Activated CD4-positive, alpha-beta memory T cell treated with anti-CD3 and anti-CD28 coated beads for 36 hours (primary cell): ENCODE measurements at places on chromosomes 5 and 9. TPM values are rescaled to one million over a fixed set of nuclear protein-coding genes. Genes with fewer than 3 reads are reported as not detected.

Gene PHYHD1
- total RNA-seq = 0.34 TPM

Gene ADGRV1
- total RNA-seq = not detected

Gene PCDHB2
- total RNA-seq = not detected

Gene ZDHHC11B
- total RNA-seq = 0.67 TPM

Gene TMED7
- total RNA-seq = 44.1 TPM

Gene BTNL3
- total RNA-seq = not detected

Gene BHMT2
- total RNA-seq = not detected

Gene SPINK7
- not detected for total RNA-seq

Gene SH2D3C
- 35.3 TPM for total RNA-seq

Gene SLC45A2
- total RNA-seq = not detected

Gene PCDHGB4
- total RNA-seq = 0.07 TPM

Gene FBXL7
- total RNA-seq = not detected

Gene RGS14
- 47.2 TPM for total RNA-seq

Gene GPR150
- 0.50 TPM for total RNA-seq

Gene CDH10
- total RNA-seq = not detected

Gene FXN
- total RNA-seq = 15.2 TPM

Gene SOX30
- 0.93 TPM for total RNA-seq

Gene TAF11L10
- total RNA-seq = not detected
